Spinal cord (tissue), 10 donors: ENCODE measurements at places on chromosomes 4 and X. TPM values are rescaled to one million over a fixed set of nuclear protein-coding genes. Genes with fewer than 3 reads are reported as not detected.
A peak's percentile ranks its signal among the peaks of the same experiment; 100 is the strongest.

GRCh38 chr4:31234901-31235300 is 514.7 kb downstream of the PCDH7 start:
- no peaks in the 10 kb centered on the region for H3K27me3 ChIP-seq
- no peak for DNase-seq
- peaks cover 3% of the 10 kb centered on the region for H3K4me1 ChIP-seq
- no peak overlapping the region for H3K4me3 ChIP-seq
- H3K36me3 ChIP-seq, result no peaks in the 10 kb centered on the region

DNA sequence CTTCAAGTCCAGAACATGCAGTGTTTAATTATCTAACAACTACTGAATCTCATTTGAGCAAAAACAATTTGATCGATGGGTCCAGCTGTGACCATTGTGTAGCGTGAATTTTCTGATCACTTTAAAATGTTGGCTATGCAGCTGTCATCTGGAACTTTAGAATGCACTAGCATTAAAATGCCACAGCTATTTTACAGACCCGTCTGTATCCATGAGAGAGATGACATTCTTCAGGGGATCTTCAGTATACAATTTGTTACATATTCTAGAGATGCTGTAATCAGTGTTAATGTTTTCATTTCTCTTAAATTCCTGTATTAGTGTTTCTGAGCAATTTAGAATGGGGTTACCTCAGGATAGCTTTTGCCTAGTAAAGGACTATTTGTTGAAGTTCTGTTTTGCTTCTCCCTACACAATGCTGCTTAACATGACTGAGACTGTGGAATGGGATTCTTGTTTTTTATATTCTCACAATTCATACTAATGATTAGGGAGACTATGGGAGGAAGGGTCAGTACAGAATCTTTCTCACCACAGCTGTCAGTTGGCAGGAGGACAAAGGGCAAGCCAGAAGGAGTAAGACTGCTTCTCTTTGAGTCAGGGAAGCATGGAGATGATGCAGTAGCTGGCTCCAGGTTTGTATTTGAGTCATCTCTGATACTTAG is 13.2 kb upstream of the CTSO start:
- H3K4me1 ChIP-seq, result no peaks in the 10 kb centered on the region
- no peak overlapping the region for H3K27ac ChIP-seq
- no peak overlapping the region for H3K4me3 ChIP-seq
- no peaks in the 10 kb centered on the region for H3K36me3 ChIP-seq

GRCh38 chrX:27679281-27679680 is 89.1 kb downstream of the DCAF8L2 start:
- H3K27ac ChIP-seq, result no peak overlapping the region
- H3K4me3 ChIP-seq, result no peak overlapping the region
- H3K27me3 ChIP-seq, result no peaks in the 10 kb centered on the region

DNA sequence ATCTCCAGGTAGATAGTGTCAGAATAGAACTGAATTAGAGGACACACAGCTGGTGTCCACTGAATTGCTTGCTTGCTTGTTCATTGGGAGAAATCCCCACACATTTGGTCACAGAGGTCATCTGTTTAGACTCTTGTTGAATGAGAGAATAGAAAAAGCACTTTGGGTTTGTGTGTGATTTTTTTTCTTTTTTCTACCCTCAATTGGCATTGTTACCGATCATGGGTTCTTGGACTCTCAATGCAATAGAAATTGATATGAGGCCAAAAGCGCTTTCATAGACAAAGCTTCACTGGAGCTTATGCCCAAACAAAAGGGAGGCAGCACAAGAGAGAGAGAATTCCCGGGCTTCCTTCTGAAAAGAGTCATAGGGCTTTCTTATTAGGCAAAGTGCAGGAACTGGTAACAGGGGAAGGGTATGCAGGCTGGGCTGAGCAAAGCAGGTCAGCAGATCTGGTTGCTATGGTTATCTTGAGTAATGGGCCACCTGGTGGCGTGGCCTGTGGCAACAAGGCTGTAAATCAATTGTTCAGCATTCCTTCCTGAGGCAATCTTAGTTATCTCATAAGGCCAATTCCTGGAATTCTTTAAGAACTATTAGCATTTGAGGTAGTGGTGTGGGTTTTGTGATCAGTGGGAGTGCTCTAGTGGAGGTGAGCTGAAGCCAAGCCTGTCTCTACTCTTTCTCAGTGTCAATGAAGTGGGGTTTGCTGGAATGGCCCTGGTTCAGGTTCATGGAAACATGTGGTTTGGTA is 5.3 kb upstream of the GPR82 start:
- H3K4me1 ChIP-seq, result no peaks in the 10 kb centered on the region
- no peak overlapping the region for H3K27ac ChIP-seq
- no peaks in the 10 kb centered on the region for H3K36me3 ChIP-seq
- H3K4me3 ChIP-seq, result no peak overlapping the region

DNA sequence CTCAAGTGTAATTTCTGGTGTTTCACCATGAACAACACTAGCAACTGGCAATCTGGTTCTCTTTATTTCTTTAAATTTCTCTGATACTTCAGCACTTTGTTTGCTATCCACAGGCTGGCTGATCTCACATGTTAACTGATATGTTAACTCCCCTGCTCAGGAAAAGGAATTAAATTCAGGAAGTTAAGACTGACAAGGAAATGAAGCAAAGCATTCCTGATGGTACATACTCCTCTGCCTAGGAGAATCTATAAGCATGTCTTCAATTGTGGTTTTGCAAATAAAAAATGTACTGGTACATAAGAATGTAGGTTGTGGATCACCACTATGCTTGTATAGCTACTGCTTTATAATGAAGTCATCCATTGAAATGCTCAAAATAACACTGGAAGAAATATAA is 1119.2 kb upstream of the INTU start:
- no peaks in the 10 kb centered on the region for H3K27me3 ChIP-seq
- no peak overlapping the region for H3K27ac ChIP-seq
- DNase-seq, result no peak
- H3K4me1 ChIP-seq, result no peaks in the 10 kb centered on the region
- H3K36me3 ChIP-seq, result no peaks in the 10 kb centered on the region

GRCh38 chrX:18542131-18542530 is 116.7 kb downstream of the CDKL5 start:
- no peaks in the 10 kb centered on the region for H3K36me3 ChIP-seq
- H3K27ac ChIP-seq, result no peak overlapping the region
- no peak for DNase-seq
- H3K4me1 ChIP-seq, result no peaks in the 10 kb centered on the region
- H3K27me3 ChIP-seq, result no peaks in the 10 kb centered on the region

DNA sequence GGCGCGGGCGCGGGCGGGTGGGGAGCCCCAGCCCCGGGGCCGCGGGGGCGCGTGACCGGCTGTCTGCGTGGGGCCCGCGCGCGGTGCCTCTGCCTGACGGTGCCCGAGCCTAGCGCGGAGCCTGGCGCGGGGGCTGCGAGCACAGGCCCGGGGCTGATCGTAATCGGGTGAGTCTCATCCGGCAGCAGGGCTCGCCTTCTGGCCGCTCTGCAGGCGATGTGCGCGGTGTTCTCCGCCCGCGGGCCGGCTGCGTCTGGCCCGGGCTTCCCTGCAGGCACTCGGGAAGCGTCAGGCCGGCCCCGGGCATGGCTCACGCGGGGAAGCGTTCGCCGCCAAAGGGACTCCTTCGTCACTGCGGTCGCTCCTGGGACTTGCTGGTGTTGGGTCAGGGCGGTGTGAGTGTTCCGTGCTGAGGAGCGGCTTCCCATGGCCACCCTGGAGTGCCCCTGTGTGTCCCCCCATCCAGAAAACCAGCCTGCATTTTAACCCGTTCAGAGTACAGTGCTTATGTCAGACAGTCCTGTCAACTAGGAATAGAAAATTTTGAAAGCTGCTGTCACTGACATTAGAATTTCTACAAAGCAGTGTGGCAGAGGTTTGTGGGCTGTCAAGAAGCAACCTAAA is 40.6 kb downstream of the FAM149A start:
- peaks cover 2% of the 10 kb centered on the region for H3K36me3 ChIP-seq
- peak overlapping the region; percentile 59 for H3K4me3 ChIP-seq
- H3K27ac ChIP-seq, result peak overlapping the region; percentile 70
- DNase-seq, result peak; percentile 13
- H3K27me3 ChIP-seq, result no peaks in the 10 kb centered on the region

GRCh38 chr4:156193106-156193505 is 239.4 kb upstream of the CTSO start:
- no peak overlapping the region for H3K4me3 ChIP-seq
- H3K27ac ChIP-seq, result no peak overlapping the region
- H3K36me3 ChIP-seq, result no peaks in the 10 kb centered on the region
- no peaks in the 10 kb centered on the region for H3K27me3 ChIP-seq

GRCh38 chr4:154854362-154854761 is 73.3 kb downstream of the RBM46 start:
- no peaks in the 10 kb centered on the region for H3K4me1 ChIP-seq
- no peak overlapping the region for H3K4me3 ChIP-seq
- H3K27me3 ChIP-seq, result no peaks in the 10 kb centered on the region
- no peak overlapping the region for H3K27ac ChIP-seq

- no peaks in the 10 kb centered on the region for H3K27me3 ChIP-seq
- H3K4me3 ChIP-seq, result no peak overlapping the region
- no peaks in the 10 kb centered on the region for H3K36me3 ChIP-seq
- DNase-seq, result no peak
These were observed 19.7 kb downstream of the CLRN2 start for GRCh38 chr4:17534705-17535104.

- no peaks in the 10 kb centered on the region for H3K27me3 ChIP-seq
- H3K27ac ChIP-seq, result no peak overlapping the region
- no peak overlapping the region for H3K4me3 ChIP-seq
These were observed 8.8 kb upstream of the CDK16 start for GRCh38 chrX:47209508-47210238.

DNA sequence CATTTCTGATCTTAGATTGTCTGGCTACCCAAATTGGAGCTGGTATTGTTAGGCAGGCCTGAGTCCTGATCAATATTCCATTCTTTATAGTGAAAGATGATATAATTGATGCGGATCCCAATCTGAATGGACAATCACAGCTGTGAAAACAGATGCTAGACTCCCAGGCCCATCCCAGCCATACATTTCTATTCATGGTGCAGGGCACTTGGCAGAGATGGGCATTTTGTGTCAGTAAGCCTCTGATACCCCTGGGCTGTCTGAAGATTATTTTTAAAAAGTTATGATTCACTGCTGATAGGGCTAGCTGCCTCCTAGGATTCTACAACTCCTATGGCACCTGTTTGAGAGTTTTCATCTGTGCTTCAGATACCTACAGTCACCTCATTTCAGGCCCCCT is 61.2 kb upstream of the TSPAN7 start:
- no peak overlapping the region for H3K27ac ChIP-seq
- no peaks in the 10 kb centered on the region for H3K4me1 ChIP-seq
- H3K36me3 ChIP-seq, result no peaks in the 10 kb centered on the region
- H3K4me3 ChIP-seq, result no peak overlapping the region
- no peak for DNase-seq
- H3K27me3 ChIP-seq, result peaks cover 5% of the 10 kb centered on the region

DNA sequence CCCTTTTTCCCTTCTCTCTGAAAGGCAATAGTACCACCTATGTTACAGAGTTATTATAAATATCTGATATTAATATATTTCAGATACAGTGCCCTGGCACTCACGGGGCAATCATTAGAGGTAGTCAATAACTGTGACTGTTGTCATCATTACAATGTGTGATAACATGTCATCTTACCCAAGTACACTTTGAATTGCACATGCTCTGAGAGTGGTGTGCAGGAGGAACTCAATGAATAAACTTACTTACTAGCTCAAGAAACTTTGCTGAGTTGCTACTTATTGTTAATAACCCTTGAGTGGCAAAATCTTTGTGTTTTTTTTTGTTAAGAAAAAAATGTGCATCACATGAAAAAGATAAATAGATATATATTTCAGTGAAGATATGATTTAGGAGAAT is 275.1 kb upstream of the RASGEF1B start:
- no peaks in the 10 kb centered on the region for H3K4me1 ChIP-seq
- H3K36me3 ChIP-seq, result no peaks in the 10 kb centered on the region
- no peak for DNase-seq
- no peaks in the 10 kb centered on the region for H3K27me3 ChIP-seq

NAA11 gene
- 0.14 TPM for polyA plus RNA-seq

AFM gene
- polyA plus RNA-seq, result not detected

CXorf65 gene
- polyA plus RNA-seq, result not detected

COL25A1 gene
- polyA plus RNA-seq, result 12.1 TPM
